GM12878 (cell line): ENCODE measurements at places on chromosomes 5 and 9. TPM values are rescaled to one million over a fixed set of nuclear protein-coding genes. Genes with fewer than 3 reads are reported as not detected.

GRCh38 chr9:4062966-4063365, 236.9 kb downstream of the GLIS3 start:
- no peak for DNase-seq
- no peaks in the 10 kb centered on the region for H3K27me3 ChIP-seq
- H3K4me1 ChIP-seq, result no peaks in the 10 kb centered on the region

GRCh38 chr9:123238365-123238764, 30.0 kb downstream of the STRBP start:
- peak overlapping the region; percentile 16; the same call in 1 of the 2 replicates for H3K27ac ChIP-seq
- H3K27me3 ChIP-seq, result no peaks in the 10 kb centered on the region
- no peak overlapping the region for H3K4me3 ChIP-seq
- no peak for DNase-seq
- H3K36me3 ChIP-seq, result no peaks in the 10 kb centered on the region; the same call in none of the 2 replicates

- no peaks in the 10 kb centered on the region; the same call in 1 of the 2 replicates for H3K4me1 ChIP-seq
- no peak for DNase-seq
- H3K27me3 ChIP-seq, result no peaks in the 10 kb centered on the region
- no peak overlapping the region for H3K4me3 ChIP-seq
- H3K36me3 ChIP-seq, result no peaks in the 10 kb centered on the region
- no peak overlapping the region for H3K27ac ChIP-seq
These were observed 317.4 kb upstream of the SLC30A5 start for GRCh38 chr5:68776381-68776780.

GRCh38 chr5:73858776-73859175, 232.8 kb downstream of the ARHGEF28 start:
- H3K27ac ChIP-seq, result no peak overlapping the region
- H3K36me3 ChIP-seq, result no peaks in the 10 kb centered on the region; the same call in 1 of the 2 replicates
- H3K27me3 ChIP-seq, result no peaks in the 10 kb centered on the region

Gene PCSK1
- 0.08 TPM in 1 of 2 replicates, not detected in the other for total RNA-seq
